ENCODE measurements at places on chromosomes 3 and 15.
A peak's percentile ranks its signal among the peaks of the same experiment; 100 is the strongest.

DNA sequence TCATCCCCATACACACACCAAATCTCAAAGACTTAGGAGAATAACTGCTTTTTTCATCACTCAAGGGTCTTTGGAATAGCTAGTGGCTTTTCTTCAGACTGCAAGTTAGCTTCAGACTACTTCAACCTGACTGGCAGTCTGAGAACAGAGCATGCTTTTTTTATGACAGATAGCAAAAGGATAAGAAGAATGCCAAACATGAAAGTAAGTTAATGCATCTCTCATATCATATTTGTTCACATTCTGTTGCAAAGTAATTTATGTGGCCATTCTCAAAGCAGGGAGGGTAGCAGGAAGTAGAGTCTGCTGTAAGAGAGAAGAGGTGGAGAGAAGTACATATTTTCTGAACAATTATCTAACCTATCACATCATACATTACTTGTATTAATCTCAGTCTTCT, 544.4 kb downstream of the ZPLD1 start:
- no peak for DNase-seq

GRCh38 chr3:116000311-116000710, 377.0 kb downstream of the GAP43 start:
- no peak for DNase-seq

DNA sequence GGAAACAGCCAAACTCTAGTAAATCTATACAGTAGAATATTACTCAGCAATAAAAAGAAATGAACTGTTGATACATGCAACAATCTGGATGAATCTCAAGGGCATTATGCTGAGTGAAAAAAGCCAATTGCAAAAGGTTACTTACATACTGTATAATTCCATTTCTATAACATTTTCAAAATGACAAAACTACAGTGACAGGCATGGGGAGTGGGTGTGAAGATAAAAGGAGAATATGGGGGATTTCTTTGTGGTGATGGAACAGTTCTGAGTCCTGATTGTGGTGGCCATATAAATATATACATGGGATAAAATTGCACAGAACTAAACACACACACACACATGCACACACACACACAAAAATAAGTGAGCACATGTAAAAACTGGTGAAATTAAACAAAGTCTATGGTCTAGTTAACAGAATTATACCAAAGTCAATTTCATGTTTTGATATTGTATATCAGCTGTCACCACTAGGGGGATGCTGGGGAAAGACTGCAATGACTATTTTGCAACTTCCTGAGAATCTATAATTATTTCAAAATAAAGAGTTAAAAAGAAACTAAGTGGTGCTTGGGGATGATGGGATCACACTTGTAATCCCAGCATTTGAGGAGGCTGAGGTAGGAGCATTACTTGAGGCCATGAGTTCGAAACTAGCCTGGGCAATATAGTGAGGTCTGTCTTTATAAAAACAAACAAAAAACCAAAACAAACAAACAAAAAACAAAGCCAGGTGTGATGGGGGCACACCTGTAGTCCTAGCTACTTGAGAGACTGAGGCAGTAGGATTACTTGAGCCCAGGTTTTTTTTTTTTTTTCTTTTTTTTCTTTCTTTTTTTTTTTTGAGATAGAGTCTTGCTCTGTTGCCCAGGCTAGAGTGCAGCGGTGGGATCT, 66.0 kb downstream of the SPTSSB start:
- no peak for DNase-seq

DNA sequence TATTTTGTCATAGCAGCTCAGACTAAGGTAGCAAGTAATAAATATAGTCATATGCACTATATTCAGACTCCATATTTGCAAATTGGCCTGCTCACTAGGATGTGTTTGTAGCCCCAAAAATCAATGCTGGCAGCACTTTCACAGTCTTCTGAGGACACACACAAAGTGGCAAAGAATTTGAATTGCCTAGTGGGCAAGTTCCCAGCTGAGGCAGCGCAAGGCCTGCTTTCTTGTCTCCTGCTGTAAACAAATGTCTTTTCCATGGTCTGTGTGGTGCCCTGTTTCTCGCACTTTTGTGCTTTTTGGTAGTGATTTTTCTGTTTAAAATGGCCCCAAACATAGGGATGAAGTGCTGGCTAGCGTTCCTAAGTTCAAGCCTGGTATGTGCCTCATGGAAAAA, 416.0 kb downstream of the OCA2 start:
- DNase-seq: no peak

DNA sequence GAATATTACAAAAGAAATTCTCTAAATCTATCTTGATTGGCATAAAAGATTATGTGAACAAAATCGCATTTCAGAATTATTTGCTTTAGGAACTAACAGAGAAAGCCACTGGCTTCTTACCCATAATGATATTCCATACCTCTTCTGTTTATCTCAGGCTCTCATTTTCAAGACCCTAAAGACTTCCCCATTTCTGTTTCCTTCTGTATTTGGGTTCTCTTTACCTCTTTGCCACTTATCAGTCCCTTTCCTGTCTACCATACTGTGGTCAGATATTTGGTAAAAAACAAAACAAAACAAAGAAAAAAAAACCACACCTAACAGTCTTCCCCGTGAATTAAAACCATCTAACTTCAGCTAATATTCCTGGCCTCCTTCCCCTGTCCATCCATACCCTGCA, 108.5 kb downstream of the LRRC28 start:
- no peak for DNase-seq

DNA sequence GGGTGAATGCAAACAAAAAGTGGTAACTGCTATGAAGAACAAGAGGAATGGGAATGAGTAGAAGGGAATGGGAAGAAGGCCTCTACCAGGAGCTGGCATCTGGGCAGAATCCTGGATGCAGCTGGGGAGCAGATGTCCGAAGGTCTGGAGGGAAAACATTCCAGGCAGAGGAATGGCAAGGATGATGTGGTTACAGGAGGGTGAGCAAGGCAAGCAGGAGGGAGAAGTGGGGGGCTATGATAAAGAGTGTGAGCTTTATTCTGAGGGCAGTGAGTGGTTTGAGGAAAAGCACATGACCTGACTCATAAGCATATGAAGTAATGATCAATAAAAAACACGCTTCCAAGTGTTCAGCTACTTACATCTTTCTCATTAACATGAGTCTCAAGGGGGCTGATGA, 17.1 kb downstream of the SKIC8 start:
- DNase-seq: no peak

GRCh38 chr3:185257334-185257733, 3.5 kb upstream of the EHHADH start:
- no peak for DNase-seq

DNA sequence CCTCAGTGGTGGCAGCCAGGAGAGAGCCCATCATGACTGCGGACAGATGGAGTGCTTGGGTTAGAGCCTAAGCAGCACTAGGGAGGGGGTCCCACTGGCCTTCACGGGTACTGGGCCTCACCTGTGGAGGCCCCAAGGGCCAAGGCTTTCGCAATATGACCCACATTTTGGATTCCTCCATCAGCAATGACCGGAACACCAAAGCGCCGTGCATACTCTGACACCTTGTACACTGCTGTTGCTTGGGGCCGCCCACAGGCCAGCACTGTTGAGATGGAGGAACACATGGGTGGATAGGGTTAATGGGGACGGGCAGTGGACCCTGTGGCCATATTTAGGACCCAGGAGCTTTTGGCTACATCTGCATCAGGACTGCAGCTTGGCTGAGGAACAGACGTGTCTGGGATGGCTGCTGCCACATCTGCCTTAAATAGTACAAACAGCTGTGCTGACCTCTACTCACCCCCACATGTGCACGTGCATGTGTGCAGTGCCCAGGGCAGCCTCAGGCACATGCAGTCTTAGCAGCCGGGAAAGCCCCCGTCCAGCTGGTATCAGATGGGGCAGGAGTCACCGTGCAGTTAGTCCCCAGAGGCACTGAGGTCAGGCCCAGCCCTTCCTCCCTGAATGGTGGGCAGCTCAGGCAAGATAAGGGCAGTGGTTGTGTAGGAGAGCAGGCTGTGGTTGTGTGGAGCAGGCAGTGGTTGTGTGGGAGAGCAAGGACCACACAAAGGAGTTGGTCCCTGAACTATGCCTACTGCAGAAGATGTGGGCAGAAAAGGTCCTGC, 3.3 kb downstream of the NDUFAF3 start:
- no peak for DNase-seq

GRCh38 chr3:149820183-149820582, 7.2 kb downstream of the RNF13 start:
- DNase-seq: no peak

- DNase-seq: no peak
Observed at GRCh38 chr15:89630260-89630659, 25.0 kb downstream of the KIF7 start.

DNA sequence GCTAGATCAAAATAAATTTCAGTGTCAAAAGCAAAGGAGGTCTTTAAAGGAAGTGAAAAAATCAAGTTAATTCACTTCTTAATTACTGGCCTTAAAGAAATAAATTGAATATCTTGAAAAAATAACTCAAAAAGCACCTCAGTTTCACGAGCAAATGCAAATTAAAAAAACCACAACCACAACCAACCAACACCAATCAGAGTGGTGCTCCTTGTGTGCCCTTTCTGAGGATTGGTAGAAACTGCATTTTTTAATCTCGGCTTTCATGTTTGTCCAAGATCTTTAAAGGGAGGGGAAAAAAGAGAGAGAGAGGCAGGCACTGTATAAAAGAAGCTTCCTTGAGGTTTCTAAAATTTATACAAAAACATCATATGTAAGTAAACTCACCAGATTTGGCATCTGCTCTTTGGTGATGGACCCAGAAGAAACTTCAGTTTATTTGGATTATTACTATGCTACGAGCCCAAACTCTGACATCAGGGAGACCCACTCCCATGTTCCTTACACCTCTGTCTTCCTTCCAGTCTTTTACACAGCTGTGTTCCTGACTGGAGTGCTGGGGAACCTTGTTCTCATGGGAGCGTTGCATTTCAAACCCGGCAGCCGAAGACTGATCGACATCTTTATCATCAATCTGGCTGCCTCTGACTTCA, at the start of gene GPR15:
Gene GPR15 (plus strand): TSS at position 357 of the 653 bp plus-strand sequence. CDS start 56 bp downstream, at position 413.
- DNase-seq: no peak

DNA sequence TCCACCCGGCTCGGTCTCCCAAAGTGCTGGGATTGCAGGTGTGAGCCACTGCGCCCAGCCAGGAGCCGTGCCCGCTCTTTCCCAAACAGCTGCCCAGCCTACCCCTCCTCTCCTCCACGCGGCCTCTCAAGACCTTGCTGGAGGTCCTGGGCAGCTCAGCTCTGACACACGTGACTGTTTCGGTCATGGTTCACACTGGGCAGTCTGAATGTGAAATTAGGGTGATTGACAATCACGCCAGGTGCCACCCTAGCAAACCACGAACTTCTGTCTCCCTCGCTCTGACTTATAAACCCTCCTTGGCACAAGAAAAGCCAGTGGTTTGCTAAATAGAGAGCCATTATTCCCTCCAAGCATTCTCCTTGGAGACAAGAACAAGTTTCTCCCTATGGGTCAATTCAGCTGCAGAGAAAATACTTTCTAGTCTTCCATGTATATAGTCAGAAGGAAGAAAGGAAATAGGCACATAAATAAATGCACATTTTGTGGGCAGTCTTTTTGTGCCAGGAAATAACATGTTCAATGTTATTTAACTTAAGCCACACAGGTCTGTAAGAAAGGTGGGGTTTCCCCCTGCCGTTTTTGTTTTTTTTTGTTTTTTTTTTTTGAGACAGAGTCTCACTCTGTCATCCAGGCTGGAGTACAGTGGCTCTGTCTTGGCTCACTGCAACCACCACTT, 121.9 kb upstream of the MEF2A start:
- peak; percentile 54 for DNase-seq

- no peak for DNase-seq
Observed at GRCh38 chr3:196192524-196193051, 18.6 kb downstream of the ZDHHC19 start.

- no peak for DNase-seq
Observed at GRCh38 chr3:195570344-195570743, 13.4 kb downstream of the APOD start.
